ENCODE measurements at places on chromosomes 4 and X.
A peak's percentile ranks its signal among the peaks of the same experiment; 100 is the strongest.

DNA sequence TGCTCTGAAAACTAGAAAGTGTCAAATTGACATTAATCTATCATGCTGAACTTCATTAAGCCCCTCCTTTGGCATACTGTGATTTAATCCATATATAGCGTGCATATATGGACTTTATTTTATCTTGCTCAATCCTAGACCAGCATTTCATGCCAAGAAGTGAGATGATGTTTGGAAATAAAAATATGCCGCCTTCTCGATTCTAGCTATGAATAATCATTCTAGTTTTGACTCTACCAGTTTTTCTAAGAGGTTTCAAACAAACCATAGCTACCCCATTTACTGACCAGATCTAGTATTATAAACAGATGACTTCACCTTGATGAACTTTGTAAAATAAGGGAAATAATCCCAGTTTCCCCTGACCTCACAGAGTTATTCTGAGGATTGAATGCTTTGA, 95.0 kb downstream of the ARX start:
- no peak for DNase-seq

GRCh38 chr4:140311257-140311835, 62.1 kb upstream of the SCOC start:
- no peak for DNase-seq

GRCh38 chrX:9271789-9272525, 192.9 kb upstream of the TBL1X start:
- DNase-seq = no peak

DNA sequence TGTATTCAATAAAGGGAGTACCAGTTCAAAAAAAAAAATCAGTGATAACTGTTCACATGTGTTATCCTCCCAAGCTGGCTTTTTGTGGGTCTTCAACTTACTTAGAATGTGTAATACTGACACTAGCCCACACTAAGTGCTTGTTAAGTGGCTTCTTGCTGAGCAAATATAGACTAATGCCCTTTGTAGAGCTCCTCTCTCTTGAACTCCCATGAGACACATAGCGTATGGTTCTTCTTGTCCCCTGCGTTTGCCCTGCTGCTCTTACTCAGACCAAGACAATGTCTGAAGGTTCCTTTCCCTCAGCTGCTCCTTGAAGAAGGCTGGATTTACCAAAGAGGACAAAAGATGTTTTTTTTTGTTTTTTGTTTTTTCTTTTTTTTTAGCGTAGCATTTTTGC, 110.9 kb downstream of the FRAS1 start:
- no peak for DNase-seq

- DNase-seq = no peak
Measured at GRCh38 chr4:169416997-169417396, 146.2 kb upstream of the SH3RF1 start.

- DNase-seq = no peak
Measured at GRCh38 chr4:81482326-81482725, 10.6 kb upstream of the RASGEF1B start.

GRCh38 chr4:20028645-20029044, 223.1 kb upstream of the SLIT2 start:
- DNase-seq = peak; percentile 73

DNA sequence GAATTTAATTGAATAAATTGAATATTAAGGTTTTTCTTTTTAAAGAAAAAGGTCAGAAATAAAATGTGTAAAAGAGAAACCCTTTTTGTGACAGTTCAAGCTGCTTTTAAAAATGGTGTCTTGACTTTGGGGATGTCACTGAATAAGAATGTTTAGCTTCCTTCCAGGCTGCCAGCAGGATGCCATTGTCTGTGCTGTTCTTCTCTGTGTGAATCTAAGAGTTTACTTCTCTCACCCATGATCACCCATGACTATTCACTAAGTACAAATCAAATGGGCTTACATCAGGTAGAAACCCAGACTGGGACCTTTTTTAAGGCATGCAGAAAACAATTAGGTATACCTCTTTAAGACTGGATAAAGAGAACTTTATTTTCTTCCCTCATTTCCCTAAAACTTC, 115.3 kb downstream of the DACH2 start:
- no peak for DNase-seq

- DNase-seq = peak; percentile 32
Measured at GRCh38 chrX:30580641-30581040, 3.1 kb upstream of the TASL start.

GRCh38 chr4:184792950-184793555, 32.7 kb downstream of the ACSL1 start:
- DNase-seq = peak; percentile 96

GRCh38 chrX:133637765-133638164, 222.5 kb upstream of the GPC4 start:
- DNase-seq = no peak

- DNase-seq = no peak
Measured at GRCh38 chr4:2442175-2442993, 23.6 kb downstream of the CFAP99 start.

DNA sequence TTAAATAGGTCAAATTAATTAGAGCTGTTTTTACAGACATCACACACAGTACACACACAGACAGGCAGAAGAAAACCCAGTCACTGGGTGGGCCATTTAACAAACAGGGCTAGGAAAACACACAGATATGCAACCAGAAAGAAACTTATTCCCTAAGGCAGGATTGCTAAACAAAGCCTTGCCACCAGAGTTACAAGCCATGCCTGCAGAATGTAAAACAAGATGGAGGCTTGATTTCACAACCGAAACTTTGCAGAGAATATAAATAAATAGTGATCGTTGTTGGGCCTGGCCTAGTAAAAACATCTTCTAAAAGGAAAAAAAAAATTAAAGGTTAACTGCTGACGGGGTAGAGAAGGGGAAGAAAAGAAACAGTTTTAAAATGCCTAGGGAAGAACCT, 212.3 kb downstream of the NAP1L3 start:
- no peak for DNase-seq

DNA sequence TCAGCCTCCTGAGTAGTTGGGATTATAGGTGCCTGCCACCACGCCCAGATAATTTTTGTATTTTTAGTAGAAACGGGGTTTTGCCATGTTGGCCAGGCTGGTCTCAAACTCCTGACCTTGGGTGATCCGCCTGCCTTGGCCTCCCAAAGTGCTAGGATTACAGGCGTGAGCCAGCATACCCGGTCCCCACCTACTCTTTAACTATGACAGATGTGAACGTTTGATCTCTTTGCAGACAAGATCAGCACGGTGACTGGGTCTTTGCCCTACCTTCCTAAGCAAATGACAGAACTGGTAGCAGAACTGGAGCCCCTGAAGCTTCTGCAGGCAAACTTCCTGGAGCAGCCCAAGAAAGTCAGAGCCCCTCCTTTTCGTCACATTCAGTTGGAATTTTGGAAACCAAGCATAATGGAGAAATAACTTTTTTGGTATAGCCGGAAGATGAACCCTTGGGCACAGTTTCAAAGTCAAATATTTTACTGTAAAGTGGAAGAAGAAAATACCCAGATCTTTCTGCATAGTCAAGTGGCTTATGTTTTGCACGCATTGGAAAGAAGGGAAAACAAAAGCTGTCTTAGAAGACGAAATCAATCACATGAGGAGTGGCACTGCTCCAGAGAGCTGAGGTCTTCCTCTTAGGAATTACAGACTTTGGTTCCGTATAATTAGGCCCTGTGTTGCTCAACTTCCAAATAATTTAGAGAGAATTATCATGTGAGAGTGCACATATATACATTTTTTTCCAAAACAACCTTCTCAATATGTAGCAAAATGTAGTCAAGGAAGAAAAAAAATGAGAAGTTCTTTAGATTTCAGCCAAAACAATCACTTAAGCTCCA, 90.6 kb downstream of the SORBS2 start:
- DNase-seq = no peak

DNA sequence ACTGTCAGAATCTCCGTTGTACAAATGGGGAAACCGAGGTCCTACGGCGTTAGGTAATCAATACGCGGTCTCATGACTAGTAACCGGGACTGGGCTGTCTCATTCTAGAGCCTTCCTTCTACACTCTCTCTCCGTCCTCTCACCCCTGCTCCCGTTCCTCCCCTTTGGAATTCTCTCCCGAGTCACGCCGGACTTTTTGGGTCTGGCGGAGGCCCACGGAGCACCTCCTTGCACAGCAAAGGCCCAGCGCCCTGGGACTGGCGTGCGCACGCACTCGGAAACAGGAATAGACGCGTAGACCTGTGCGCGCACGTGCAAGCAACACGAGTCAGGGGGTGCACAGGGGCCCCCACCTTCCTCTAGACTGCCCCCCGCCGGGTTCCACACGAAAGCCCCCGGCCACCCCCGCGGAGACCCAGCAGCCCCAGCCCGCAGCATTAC, 361 bp downstream of the QDPR start:
- DNase-seq = peak; percentile 69

- no peak for DNase-seq
Measured at GRCh38 chrX:121496966-121497365, 449.6 kb downstream of the GLUD2 start.

GRCh38 chrX:65837875-65838549, 170.6 kb downstream of the MSN start:
- no peak for DNase-seq

DNA sequence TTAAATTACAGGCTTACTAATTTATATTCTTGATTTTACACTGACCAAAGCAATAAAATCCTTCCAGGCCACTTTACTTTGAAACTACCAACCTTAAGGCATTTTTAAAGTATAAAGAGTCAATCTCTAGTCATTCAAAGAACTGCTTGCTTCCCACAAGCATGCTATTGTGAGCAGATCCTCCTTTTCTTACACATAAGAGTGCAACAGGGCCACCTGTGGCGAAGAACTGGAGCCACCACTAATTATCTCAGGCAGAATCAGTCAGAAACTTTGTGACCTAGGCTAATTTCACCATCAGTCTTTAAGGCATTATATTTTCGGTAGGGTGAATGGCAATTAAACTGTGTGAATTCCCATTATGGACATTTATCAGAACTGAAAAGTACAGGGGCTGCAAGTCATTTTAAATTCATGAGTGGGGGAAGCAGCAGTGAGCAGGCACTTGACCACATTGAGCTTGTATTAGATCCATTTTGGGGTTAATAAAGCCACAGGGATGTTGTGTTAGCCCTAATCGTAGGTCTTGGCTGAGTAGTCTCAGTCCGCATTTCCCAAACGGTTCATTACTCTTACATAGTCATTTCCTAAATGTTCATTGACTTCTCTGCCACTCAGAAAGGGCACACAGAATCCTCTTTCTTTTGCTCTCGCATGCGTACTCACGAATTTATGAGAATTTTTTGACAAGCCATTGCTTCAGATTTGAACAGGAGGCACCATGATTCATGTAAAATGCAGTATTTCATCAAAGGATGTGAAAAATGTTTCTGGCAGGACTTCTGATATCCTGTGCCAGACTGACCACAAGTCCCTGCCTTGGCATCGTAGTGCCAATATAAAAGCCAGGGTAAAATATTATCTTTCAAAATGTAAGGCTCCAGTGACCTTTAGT, 39.8 kb downstream of the NPY2R start:
- no peak for DNase-seq

DNA sequence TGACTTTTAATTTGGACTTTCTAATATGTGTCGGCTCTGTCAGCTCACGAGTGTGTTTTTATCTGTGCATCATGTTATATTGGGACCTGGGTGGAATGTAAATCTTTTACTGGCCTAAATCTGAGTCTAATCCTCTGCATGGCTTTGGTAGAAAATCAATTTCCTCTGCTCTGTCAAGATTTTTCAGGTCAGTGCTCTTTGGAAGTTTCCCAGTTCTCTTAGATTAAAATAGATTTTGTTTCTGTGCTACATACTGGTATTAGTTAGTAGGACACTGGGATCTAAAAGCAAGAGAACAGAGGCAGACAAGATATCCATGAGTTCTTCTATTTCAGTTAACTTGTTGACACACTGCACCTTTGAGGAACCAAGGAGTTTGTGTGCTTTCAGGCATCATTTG, 39.7 kb downstream of the REPS2 start:
- no peak for DNase-seq

DNA sequence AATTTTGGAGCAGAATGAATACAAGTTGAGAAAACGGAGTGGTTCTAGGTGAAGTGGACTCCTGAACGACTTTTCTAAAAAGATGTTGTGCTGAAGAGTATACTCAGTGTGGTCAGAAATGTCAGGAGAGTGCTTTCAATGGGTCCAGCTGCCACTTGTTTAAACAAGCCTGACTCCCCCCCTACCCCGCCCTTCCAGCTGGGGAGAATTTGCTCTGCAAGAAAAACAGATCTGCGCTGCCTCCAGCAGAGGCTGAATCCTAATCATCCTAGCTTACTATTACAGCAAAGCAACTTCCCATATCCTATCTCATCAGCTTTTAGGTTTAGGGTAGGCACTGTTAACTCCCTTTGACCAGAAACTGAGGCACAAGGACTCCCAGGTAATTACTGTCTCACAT, 1.9 kb downstream of the MAP3K15 start:
- no peak for DNase-seq

- peak; percentile 34 for DNase-seq
Measured at GRCh38 chr4:1928356-1929239, 57.4 kb downstream of the NSD2 start.

DNA sequence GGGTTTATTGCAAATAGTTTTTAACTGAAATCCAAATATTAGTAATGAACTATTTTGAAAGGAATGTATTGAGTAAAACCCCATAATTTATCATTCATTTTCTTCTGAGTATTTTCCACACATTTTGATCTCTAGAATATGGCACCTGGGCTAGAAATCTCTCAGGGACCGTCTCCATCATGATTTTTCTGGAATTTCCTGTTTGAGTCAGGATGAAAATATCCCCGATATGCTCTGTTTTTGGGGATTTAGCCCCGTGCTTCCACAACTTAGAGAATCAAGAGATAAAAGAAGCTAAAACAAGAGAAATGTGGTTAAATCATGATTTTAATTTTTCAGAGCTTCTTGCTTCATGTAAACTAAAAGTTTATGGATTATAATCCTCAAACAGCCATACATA, 114.2 kb downstream of the SPCS3 start:
- peak; percentile 57 for DNase-seq

- DNase-seq = no peak
Measured at GRCh38 chr4:73648478-73648877, 28.2 kb upstream of the RASSF6 start.

DNA sequence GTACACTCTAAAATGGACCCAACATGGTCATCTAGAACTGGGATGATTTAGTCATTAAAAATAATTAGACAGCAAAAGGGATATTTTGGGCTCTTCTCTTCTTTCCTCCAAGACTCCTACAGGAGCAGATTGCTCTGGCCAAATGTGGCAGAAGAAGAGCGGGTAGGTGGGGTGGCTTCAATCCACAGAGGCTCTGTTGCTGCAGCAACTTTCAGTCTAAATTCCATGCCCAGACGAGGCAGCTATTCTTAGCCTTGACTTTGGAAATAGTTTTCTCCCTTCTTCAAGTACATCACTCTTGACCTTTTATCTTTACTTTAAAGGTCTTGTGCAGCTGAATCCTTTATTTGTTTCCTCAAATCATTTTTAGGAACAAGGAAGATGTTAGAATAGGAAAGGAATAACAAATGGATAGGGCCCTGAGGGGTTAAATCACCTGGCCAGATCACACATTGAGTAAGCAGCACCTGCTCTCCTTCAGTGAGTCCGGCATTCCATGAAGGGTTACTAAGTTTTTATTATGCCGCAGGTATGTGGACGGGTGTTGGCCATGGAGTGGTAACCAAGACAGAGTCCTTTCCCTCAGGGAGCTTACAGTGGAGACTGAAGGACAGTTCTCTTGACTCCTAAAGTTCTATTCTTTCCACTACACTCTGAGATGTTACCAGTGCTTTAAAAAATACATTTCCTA, 19.3 kb upstream of the SORBS2 start:
- DNase-seq = no peak

- DNase-seq = no peak
Measured at GRCh38 chr4:182825786-182826185, 91.4 kb downstream of the DCTD start.

- peak; percentile 42 for DNase-seq
Measured at GRCh38 chr4:42865572-42866189, 26.8 kb upstream of the GRXCR1 start.

- DNase-seq = no peak
Measured at GRCh38 chr4:42761804-42762203, 104.9 kb upstream of the ATP8A1 start.
